ENCODE measurements at places on chromosomes 5 and 9.

DNA sequence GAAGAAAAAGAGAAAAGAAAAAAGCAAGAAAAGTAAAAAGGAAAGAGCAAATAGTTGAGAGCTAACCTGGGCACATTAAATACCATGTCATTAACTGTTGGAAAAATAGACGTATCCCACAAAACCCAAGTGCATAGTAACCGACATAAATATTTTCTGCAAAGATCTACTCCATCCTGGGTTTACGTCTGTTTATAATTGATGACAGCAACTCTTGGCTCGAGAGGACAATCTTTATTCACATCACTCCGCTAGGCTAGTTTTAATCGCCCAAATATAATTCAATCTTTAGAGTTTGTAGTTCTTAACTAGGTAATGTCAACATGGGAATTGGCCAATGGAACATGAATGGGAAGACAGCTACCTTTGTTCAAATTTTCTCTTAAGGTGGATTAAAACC lies 321.7 kb upstream of the TNC start:
- DNase-seq, result no peak

GRCh38 chr5:17180330-17180843 lies 37.0 kb upstream of the BASP1 start:
- no peak for DNase-seq

GRCh38 chr5:107919361-107919760 lies 248.6 kb upstream of the EFNA5 start:
- DNase-seq, result no peak

GRCh38 chr5:56451742-56452141 lies 218.6 kb upstream of the ANKRD55 start:
- DNase-seq, result no peak

GRCh38 chr9:107632216-107632615 lies 142.6 kb upstream of the KLF4 start:
- DNase-seq, result no peak

Measured in hippocampal formation (tissue), 2 donors.